Ascending aorta (tissue), 2 donors: ENCODE measurements at places on chromosomes 1 and 21. TPM values are rescaled to one million over a fixed set of nuclear protein-coding genes. Genes with fewer than 3 reads are reported as not detected.

The GRIK1 gene
- not detected for total RNA-seq

The PTGS2 gene
- 0.53 TPM for total RNA-seq

The STRIP1 gene
- total RNA-seq: 20.0 TPM

The OPTC gene
- not detected for total RNA-seq

The PTPN7 gene
- not detected for total RNA-seq

The GNAT2 gene
- not detected for total RNA-seq

The OR2T35 gene
- not detected for total RNA-seq

The ATP1A2 gene
- 316 TPM for total RNA-seq

The HSPA6 gene
- total RNA-seq: 1.9 TPM

The VPS45 gene
- total RNA-seq: 11.3 TPM

The CLEC20A gene
- not detected for total RNA-seq

The RASSF5 gene
- total RNA-seq: 8.9 TPM

The CR1 gene
- 8.4 TPM for total RNA-seq

The TMEM52 gene
- not detected for total RNA-seq

The CHODL gene
- not detected for total RNA-seq

DNA sequence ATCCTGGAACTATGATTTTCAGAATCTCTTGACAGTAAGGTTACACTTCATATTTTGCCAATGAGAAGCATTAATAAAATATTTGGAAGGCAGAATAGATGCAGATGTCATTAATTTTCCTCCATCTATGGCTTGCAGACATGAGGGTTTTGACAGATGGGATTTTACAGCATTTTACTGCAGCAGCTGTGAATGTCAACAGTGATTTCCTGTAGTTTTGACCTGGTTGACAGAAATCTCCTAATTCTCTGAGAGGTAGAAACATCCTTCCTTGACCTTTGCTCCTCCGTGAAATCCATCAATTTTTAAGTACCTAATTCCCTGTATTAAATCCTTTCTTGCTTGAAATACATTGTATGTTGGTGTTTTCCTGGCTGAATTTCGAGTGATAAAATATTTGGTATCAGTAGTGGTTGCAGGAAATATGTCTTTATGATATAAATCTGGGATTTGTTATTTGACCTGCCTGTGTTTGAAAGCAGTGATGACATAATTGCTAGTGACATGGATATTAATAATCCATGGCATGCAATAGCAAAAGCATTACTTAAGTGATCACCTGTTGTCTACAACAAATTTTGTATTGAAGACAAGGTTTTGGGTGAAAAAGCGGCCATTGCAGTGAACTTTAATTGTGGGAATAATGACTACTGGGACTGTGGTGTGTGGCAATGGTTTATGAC, 73.9 kb downstream of the HLX start:
- no peaks in the 10 kb centered on the region for H3K4me1 ChIP-seq
- H3K4me3 ChIP-seq: no peak overlapping the region
- DNase-seq: no peak
- H3K27me3 ChIP-seq: no peaks in the 10 kb centered on the region
- H3K36me3 ChIP-seq: no peaks in the 10 kb centered on the region
- no peak overlapping the region for H3K27ac ChIP-seq

- DNase-seq: peak; percentile 80
- H3K4me3 ChIP-seq: peak within 1 kb of the TSS; percentile 75
- H3K36me3 ChIP-seq: peaks cover 10% of the 10 kb centered on the region
- H3K4me1 ChIP-seq: peaks cover 10% of the 10 kb centered on the region
- no peaks in the 10 kb centered on the region for H3K27me3 ChIP-seq
Measured at GRCh38 chr1:182604175-182605164, at the start of gene RGS16. RGS16 (minus strand) TSS chr1:182604389; CDS start chr1:182604259, 130 bp downstream.

DNA sequence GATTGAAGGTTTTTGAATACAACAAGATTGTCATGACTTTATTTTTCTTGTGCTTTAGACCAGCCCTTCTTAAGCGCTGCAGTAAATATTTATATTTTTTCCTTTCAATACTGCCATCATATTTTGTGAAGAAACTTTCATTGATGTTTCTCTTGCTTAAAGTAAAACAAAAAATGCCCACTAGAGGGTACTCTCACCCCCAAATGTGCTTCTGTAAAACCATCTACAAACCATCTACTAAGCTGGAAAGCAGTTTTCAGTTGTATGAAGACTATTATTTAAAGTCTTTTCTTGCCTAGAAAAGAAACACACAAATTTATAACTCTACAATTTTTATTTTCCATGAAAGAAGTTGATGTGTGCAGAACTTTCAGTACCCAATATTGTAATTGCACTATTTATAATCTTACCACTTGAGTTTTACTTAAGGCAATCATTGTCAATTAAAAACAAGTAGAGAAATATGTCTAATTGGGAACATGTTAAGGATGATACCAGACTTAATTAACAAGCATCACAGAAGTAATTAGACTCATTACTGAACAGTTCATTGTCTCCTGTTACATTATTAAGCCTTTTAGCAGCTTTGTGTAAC, 10.7 kb downstream of the LEPR start:
- no peak overlapping the region for H3K4me3 ChIP-seq
- H3K36me3 ChIP-seq: peaks cover 10% of the 10 kb centered on the region
- H3K27ac ChIP-seq: peak overlapping the region; percentile 65
- no peaks in the 10 kb centered on the region for H3K4me1 ChIP-seq

DNA sequence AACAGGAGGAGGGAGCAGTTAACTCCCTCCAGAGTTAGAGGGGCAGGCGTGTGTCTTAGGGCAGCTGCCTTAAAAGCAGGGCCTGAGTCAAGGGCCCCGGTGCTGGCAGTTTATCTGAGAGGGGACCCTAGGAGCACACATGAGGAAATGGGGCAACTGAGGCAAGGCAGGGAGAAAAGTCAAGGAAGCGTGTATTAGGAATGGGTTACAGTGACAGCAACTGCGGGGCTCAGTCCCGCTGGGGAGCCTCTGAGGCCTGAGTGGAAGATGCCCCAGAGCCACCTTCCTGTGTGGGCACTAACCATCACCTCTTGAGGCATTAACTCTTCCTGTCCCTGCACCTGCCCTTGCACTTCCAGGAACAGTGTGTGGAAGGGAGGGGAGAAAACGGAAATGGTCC, 276.3 kb downstream of the MATN1 start:
- H3K36me3 ChIP-seq: no peaks in the 10 kb centered on the region
- H3K4me1 ChIP-seq: no peaks in the 10 kb centered on the region
- H3K4me3 ChIP-seq: no peak overlapping the region
- DNase-seq: no peak
- no peaks in the 10 kb centered on the region for H3K27me3 ChIP-seq
- H3K27ac ChIP-seq: no peak overlapping the region

DNA sequence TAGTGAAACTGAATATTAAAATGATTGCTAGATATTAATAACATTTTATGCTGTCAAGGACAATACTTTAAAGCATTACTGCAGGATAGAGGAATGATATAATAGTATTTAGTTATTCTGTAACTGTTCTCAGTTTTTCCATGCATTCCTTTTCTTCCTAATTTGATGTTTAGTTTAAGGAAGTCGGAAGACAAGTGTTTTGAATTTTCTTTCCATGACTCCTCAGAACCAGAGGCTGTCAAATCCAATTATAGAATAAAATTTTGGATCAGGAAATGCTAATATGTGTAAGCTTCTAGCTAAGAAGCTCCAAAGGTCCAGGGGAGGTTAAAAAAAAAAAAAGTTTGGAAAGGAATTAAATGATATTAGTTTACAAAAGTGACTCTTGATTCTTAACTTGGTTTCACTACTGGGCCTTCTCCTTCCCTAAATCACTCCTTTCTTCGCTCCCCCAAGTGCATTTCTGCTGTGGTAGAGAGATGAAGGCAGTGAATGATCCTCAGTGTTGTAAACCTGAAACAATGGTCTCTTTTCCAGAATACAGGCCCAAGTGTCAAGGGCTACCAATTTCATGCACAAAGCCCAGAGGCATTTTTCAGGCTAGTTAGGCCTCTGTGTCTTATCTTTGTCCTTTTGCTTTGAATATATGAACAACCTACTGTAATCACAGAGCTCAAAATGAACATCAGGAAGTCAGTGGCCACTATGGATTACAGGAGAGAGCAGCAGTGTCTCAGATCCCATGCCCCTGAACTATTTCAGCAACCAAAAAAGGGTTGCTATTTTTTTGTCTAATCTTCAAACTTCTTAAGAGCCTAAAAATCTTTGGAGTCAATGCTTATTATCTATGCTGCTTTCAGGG, 6.2 kb downstream of the ADSS2 start:
- no peaks in the 10 kb centered on the region for H3K27me3 ChIP-seq
- H3K36me3 ChIP-seq: no peaks in the 10 kb centered on the region
- H3K4me1 ChIP-seq: peaks cover 9% of the 10 kb centered on the region
- peak overlapping the region; percentile 9 for H3K4me3 ChIP-seq

GRCh38 chr21:38349111-38349746, 92.4 kb downstream of the KCNJ15 start:
- peak; percentile 29 for DNase-seq
- peaks cover 11% of the 10 kb centered on the region for H3K4me1 ChIP-seq
- H3K27me3 ChIP-seq: no peaks in the 10 kb centered on the region
- no peaks in the 10 kb centered on the region for H3K36me3 ChIP-seq
- peak overlapping the region; percentile 91 for H3K27ac ChIP-seq

- peak overlapping the region; percentile 75 for H3K27ac ChIP-seq
- H3K4me3 ChIP-seq: peak overlapping the region; percentile 62
- no peaks in the 10 kb centered on the region for H3K27me3 ChIP-seq
Measured at GRCh38 chr1:26035959-26036755, 9.8 kb downstream of the SLC30A2 start.

GRCh38 chr1:41493117-41493536, 8.6 kb upstream of the EDN2 start:
- H3K27me3 ChIP-seq: no peaks in the 10 kb centered on the region
- H3K36me3 ChIP-seq: no peaks in the 10 kb centered on the region
- peak overlapping the region; percentile 97 for H3K27ac ChIP-seq
- DNase-seq: peak; percentile 76
- no peak overlapping the region for H3K4me3 ChIP-seq

GRCh38 chr1:108036796-108037562, 72.0 kb upstream of the VAV3 start:
- no peaks in the 10 kb centered on the region for H3K27me3 ChIP-seq
- H3K27ac ChIP-seq: no peak overlapping the region
- no peak overlapping the region for H3K4me3 ChIP-seq
- H3K36me3 ChIP-seq: no peaks in the 10 kb centered on the region
- no peak for DNase-seq
- H3K4me1 ChIP-seq: no peaks in the 10 kb centered on the region

DNA sequence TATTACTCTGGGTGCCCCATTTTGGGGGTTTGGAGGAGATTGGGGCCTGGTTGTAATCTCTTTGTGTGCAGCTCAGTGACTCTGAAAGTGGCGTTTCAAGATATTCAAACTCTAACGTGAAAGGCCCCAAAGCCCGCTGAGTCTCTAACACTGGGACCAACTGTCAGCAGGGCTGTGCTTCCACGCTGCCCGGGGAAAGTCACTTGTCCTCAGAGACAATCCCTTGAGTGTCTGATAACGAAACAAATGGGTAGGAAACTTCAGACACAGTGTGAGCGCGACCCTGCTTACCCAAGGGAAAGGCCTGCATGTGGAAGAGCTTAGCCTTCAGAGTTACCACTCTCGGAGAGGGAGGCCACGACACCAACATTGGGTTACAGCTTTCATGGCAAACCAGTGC, 837 bp downstream of the UBASH3A start:
- H3K27me3 ChIP-seq: no peaks in the 10 kb centered on the region
- no peak for DNase-seq
- no peaks in the 10 kb centered on the region for H3K36me3 ChIP-seq
- H3K4me1 ChIP-seq: no peaks in the 10 kb centered on the region

GRCh38 chr1:162951553-162952315, 90.8 kb upstream of the CCDC190 start:
- DNase-seq: no peak
- no peaks in the 10 kb centered on the region for H3K36me3 ChIP-seq
- no peaks in the 10 kb centered on the region for H3K27me3 ChIP-seq
- H3K4me1 ChIP-seq: no peaks in the 10 kb centered on the region
- no peak overlapping the region for H3K4me3 ChIP-seq
- no peak overlapping the region for H3K27ac ChIP-seq

DNA sequence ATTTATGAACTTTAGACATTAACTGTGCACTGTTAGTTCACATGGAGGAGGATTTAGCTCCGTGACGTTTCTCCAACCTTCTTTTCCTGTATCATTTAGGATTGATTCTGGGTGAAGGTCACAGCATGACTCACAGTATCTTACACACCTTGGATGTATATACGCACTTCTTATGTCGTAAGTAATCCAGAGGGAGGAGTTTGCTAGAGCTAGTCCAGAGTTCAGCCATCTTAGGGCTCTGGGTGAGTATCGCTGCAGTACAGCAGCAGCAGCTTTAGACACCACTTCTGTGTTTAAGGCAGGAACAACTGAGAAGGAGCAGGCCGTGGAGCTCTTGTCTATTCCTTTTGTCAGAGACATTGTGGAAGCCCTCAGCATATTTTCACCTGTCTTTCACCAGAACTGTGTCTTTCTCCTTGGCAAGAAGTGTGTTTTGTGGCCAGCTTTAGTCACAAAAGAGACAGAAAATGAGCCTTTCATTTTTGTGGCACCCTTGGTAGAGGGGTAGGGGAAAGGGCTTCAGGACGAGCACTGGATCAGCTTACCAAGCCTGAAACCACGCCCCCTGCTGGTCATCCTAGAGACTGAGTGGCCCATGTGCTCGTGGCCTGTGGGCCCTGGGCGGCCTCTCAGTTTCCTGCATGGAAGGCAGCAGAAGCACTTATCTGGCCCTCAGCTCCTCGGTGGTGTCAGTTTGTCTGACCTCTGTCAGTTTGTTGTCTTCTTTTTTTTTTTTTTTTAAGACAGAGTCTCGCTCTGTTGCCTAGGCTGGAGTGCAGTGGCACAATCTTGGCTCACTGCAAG, 64.0 kb downstream of the ADARB1 start:
- H3K36me3 ChIP-seq: peaks cover 11% of the 10 kb centered on the region
- H3K4me1 ChIP-seq: no peaks in the 10 kb centered on the region
- no peaks in the 10 kb centered on the region for H3K27me3 ChIP-seq

GRCh38 chr1:156124557-156125483, 10.3 kb downstream of the LMNA start:
- H3K36me3 ChIP-seq: no peaks in the 10 kb centered on the region
- H3K4me3 ChIP-seq: peak overlapping the region; percentile 93
- H3K27ac ChIP-seq: peak overlapping the region; percentile 97

DNA sequence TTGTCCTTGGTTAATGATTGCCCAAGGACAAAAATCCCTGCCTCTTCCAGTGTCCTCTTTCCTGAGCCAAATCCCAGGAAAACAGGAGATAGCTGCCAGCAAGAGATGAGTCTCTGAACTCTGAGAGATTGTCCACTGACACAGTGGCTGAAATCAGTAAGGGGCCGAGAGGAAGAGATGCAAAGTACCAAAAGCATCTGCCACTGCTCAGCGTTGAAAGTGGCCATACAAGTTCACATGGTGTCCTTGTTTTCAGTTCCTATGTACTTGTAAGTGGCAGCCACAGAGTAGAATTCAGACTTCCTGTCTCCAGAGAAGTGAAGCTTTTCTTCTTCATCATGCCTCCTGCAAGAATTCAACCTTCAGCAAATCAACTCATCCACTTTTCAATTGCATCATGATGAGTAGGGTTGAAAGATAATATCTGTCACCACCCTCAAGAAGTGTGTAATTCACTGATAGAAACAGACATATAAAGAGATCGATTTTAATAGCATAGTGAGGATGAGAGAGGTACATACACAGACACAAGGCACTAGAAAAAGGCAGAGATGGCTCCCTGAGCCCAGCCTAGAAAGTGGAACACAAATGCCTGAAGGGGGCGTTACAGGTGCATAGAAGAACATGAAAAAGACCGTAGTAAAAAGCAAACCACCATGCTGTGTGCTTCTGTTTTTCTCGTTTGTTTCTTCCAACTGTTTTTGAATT, 185.8 kb downstream of the MRPL39 start:
- no peaks in the 10 kb centered on the region for H3K4me1 ChIP-seq
- H3K27me3 ChIP-seq: no peaks in the 10 kb centered on the region
- DNase-seq: no peak
- H3K27ac ChIP-seq: no peak overlapping the region
